ENCODE measurements at places on chromosomes 2 and 18. TPM values are rescaled to one million over a fixed set of nuclear protein-coding genes. Genes with fewer than 3 reads are reported as not detected.

DNA sequence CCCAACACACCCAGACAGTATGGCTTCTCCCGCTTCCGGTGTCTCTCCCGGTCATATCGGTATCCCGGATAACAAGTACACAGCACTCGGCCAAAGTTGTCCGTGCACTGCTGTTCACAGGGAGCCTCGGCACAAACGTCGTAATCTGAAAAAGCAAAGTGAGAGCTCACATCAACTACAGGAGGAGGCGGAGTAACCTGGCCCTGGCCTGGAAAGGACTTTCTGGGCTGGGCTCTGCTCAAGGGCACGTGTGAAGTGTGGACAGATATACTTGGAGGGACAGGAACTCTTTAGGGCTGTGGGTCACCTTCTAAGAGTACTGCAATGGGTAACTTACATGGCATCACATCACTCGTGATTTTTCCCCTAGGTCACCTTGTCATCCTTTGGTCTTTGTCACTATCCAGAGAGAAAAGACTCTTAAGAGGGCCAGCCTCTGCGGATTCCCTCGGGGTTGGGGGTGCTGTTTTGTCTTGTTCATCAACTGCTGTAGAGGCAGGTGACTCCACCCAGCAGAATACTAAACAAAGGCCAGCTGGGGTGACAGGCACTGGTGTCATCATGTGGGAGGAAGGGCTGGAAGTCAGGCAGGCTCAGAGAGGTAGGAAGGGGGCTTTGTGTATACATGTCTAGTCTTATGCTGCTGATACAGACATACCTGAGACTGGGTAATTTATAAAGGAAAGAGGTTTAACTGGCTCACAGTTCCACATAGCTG is 110.6 kb upstream of the LMAN1 start:
- no peak for DNase-seq

Gene ASAP2
- total RNA-seq, result 12.1 TPM

GRCh38 chr2:158484892-158485556 is 28.3 kb downstream of the PKP4 start:
- no peak for DNase-seq

Gene SCN7A
- 57.8 TPM for total RNA-seq

GRCh38 chr2:138893746-138894145 is 113.6 kb upstream of the NXPH2 start:
- DNase-seq, result no peak

- DNase-seq, result no peak
Observed at GRCh38 chr2:98924910-98925309, 11.1 kb downstream of the CRACDL start.

Gene IL36G
- total RNA-seq, result 0.31 TPM

Gene COL3A1
- total RNA-seq, result 7,706 TPM

Gene KLHL29
- total RNA-seq, result 4.7 TPM

Gene HOXD8
- 13.9 TPM for total RNA-seq

Gene AQP12A
- not detected for total RNA-seq

- DNase-seq, result no peak
Observed at GRCh38 chr2:99414566-99414965, 75.3 kb downstream of the REV1 start.

Gene AMER3
- total RNA-seq, result 0.09 TPM

Gene INHBB
- 0.44 TPM for total RNA-seq

- DNase-seq, result peak; percentile 95
Observed at GRCh38 chr2:221270806-221271205, 301.3 kb downstream of the EPHA4 start.

- peak; percentile 30 for DNase-seq
Observed at GRCh38 chr18:49591271-49591670, 29.4 kb downstream of the LIPG start.

Gene IL36RN
- total RNA-seq, result not detected

- DNase-seq, result no peak
Observed at GRCh38 chr2:105175231-105175630, 66.3 kb upstream of the GPR45 start.

DNA sequence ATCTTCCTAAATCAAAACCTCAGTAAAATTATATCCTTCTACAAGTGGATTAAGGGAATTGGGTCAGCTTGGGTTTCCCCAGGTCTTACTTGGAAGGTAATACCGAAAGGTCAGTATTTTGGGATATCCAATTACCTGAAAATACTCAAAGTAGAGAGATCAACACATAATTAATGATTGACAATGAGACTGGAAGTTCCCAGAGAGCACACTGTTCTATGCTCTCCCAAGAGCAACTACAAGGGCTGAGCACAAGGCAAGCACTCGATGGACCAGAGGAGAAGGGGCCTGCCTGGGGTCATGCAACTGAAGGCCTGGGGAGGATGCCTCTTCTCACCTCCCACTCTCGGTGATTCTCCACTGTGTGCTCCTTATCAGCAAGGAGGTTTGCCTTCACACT is 159.2 kb upstream of the ACAA2 start:
- no peak for DNase-seq

DNA sequence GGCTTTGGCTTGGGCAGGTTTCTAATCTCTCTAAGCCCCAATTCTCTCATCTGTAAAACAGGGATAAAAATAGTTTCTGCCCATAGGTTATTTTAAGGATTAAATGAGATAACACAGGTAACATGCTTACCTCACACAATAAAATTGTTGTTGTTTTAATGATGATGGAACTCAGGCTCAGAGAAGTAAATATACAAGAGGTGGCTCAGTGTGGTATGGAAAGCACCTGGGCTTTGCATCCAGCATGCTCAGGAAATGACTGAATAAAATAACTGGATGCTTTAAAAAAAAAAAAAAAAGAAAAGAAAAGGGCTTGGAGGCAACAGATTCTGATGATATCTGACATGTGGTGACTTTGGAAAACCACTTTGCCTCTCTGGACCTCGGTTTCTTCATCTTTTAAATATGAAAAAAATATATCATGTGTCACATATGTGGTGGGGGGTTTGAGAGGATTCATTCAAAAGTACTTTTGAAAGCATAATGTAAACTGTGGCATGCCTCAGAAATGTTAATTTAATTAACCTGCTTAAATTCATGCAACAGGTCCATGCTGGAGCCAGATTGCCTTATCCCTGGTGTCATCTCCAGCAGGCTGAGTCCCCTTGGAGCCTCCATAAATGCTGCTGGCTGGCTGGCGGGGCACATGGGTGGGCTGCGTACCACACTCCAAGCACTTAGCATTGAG is 112.8 kb upstream of the CDC42EP3 start:
- no peak for DNase-seq

DNA sequence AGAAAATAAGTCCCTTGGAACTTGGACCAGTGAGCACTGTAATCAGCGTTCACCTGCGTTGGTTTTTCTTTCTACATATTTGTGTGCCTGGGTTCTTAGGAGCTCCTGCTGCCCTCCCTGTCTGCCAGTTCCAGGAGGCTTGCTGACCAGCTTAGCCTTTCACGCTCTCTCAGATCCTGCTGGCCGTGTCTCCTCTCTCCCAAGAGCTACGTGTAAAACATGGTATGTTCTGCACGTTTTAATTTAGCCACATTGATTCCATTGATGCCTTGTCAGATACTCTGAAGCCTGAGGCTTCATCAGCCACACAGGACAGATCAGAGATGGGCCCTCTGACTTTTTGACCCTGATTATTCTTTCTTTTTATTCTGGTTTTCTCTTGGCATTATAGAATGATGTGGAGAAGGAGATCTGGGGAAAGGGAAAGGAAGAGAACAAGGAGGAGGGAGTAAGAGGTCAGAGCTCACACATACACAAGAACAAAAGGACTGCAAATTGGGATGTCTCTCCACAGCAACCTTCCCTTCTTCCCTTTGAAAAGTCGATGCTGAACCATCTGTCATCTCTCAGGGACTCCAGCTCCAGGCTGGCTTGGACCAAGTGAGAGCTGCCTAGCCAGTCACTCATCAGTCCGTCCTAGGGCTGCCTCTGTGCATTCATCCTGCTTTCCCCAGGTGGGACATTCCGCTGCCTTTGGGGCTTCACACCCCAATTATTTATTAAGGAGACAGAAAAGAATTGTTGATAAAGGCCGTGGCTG is 152.8 kb downstream of the PIK3C3 start:
- DNase-seq, result no peak

Gene LYG2
- not detected for total RNA-seq

Gene RBMS1
- 51.9 TPM for total RNA-seq

DNA sequence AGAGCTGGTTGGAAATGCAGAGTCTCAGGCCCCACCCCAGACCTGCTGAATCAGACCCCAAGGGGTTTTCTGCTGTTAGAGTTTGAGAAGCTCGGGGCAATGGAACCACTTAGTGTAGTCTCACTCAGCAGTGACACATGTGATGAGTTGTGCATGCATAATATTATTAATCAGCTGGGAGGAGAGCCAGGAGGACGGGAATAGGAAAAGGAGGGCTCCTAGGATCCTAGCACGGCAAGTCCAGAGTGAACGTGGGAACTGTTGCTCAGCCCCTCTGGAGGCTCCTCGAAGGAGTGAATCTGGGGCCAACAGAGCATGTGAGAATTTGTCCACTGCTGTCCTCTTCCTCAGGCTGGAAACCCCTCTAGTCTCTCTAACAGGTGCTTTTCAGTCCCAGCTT is 87.1 kb downstream of the HS1BP3 start:
- no peak for DNase-seq

Gene RRM2
- total RNA-seq, result 12.2 TPM

Gene SLC9A4
- total RNA-seq, result 0.04 TPM

Gene COQ10B
- 11.6 TPM for total RNA-seq

Gene MGAT5
- total RNA-seq, result 24.5 TPM

GRCh38 chr2:98012561-98012991 is 16.8 kb upstream of the TMEM131 start:
- peak; percentile 75 for DNase-seq

GRCh38 chr2:105177536-105178254 is 63.8 kb upstream of the GPR45 start:
- DNase-seq, result no peak

Gene PPP1R1C
- total RNA-seq, result 0.40 TPM

Gene SOX11
- total RNA-seq, result 13.2 TPM

Gene CCDC141
- total RNA-seq, result 76.1 TPM

DNA sequence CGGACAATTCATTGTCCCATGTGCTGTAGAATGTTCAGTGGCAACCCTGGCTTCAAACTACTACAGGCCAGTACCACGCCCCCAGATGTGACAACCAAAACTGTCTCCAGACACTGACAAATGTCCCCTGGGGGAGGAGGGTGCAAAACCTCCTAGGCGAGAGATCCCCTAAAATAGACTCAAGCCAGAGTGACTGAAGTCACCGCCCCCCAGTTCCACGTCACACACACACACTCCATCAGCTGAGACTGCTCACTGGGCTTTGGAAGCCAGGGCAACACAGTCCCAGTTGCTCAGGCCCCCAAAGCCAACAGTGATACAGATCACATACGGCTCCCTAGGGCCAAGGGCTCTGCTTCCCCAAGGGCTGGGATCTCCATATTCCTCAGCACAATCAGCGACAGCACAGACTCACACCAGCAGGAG is 19.1 kb downstream of the HDAC4 start:
- DNase-seq, result no peak

Gene GKN1
- 0.09 TPM for total RNA-seq

DNA sequence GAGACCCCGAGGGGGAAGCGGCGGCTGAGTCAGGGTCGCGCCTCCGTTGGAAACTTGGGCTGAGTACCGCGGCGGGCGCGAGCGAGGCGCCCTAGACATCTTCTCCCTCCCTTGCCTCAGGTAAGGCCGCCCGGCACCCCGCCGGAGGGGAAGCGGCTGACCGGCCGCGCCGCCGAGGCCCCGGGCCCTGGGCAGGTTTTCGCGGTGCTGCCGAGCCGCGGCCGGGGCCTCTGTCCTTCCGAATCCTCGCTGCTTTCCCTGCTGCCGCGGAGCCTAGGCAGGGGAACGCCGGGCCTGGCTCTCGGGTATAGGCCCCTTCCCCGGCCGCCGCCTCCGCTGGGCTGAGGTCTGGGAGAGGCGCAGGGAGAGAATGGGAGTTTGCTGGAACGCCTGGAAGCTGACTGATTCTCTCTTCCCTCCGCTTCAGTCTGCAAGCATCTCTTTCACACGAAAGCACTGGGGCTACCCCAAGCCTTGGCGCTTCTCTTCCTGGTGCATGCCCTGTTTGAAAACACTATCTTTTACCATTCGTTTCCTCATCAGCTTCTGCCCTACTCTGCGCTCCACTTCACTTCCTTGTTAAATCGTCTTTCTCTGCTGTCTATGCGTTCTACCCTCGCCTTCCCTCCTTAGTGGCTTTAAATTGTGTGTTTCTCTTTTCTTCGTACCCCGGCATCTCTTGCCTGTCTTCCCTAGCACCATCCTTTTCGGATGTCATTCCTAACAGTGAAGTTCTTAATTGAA is 652 bp downstream of the PPM1B start:
- peak; percentile 60 for DNase-seq

- DNase-seq, result peak; percentile 34
Observed at GRCh38 chr18:58603375-58604067, 25.4 kb downstream of the ALPK2 start.

DNA sequence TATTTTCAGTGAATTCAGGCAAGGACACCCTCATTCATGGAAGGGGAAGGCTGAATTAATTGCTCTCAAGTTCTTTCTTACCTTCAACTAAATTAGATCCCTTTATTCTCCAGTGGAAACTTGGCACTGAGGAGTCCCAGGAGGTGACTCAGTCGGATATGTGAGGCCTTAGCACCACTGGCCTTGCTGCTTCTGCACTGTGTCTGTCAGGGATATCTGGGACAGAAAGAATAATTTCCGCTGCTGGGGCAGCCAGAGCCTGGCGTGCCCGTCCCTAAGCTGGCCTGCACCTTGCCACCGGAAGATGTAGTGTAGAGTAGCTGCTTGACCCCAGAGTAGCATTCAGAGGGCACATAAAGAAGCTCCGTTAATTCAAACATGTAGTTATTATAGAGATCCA is 53.4 kb downstream of the LIMS1 start:
- peak; percentile 69 for DNase-seq

Gene PRSS56
- total RNA-seq, result 2.6 TPM

- DNase-seq, result no peak
Observed at GRCh38 chr2:120442541-120442922, 96.6 kb downstream of the INHBB start.

DNA sequence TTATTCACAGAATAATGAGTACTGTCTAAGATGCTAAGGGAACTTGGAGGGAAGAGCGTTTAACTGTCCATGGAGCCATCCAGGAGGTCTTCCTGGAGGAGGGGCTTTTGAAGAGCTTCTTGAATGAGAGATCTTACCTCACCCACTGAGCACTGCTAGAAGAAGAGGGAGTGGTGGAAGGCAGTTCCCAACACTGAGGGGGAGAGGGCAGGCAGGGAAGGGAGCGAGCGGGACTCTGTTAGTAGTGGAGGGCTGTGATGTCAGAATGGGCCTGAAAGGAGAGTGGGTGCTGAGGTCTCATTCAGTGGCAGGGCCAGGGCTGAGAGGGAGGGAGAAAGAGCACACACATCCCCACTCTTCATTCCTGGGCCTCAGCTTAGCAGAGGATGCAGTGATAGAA is 65.0 kb downstream of the NCK2 start:
- no peak for DNase-seq

GRCh38 chr2:185215497-185215896 is 523.1 kb upstream of the FSIP2 start:
- DNase-seq, result no peak
